ENCODE measurements at places on chromosomes 7 and 10. TPM values are rescaled to one million over a fixed set of nuclear protein-coding genes. Genes with fewer than 3 reads are reported as not detected.

The VWDE gene
- 2.2 TPM for polyA plus RNA-seq

The WEE2 gene
- 0.19 TPM for polyA plus RNA-seq

The TMEM225B gene
- polyA plus RNA-seq: 0.67 TPM

The STMP1 gene
- 45.9 TPM for polyA plus RNA-seq

The CACNB2 gene
- 1.0 TPM for polyA plus RNA-seq
